ENCODE measurements at places on chromosomes 6 and 20. TPM values are rescaled to one million over a fixed set of nuclear protein-coding genes. Genes with fewer than 3 reads are reported as not detected.

- H3K4me3 ChIP-seq, result no peak overlapping the region
- H3K27me3 ChIP-seq, result no peaks in the 10 kb centered on the region
- no peaks in the 10 kb centered on the region for H3K4me1 ChIP-seq
- no peak overlapping the region for H3K27ac ChIP-seq
- no peak for DNase-seq
Observed at GRCh38 chr6:106486236-106486635, 125.7 kb downstream of the CRYBG1 start.

- H3K4me3 ChIP-seq, result no peak overlapping the region
- H3K4me1 ChIP-seq, result no peaks in the 10 kb centered on the region
- DNase-seq, result no peak
- H3K36me3 ChIP-seq, result no peaks in the 10 kb centered on the region
Observed at GRCh38 chr6:35400901-35401311, 51.2 kb upstream of the FANCE start.

The TAGAP gene
- total RNA-seq, result 6.2 TPM

DNA sequence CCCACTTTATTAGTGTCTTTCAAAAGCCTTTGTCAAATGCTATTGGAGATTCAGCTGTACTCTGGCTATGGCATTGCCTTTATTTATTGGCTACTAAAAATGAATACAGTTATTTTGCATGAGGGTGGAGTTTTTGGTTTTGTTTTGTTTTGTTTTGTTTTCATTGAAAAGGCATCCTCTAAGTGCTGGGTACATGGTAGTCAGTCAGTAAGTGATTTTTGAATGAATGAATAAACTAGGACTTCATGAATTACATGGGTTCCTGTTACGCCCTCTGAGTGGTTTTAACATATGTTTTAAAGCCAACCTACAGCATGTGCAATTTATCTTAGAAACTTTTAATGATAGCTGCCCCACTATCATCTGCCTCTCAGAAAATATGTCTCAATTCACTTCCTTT is 38.9 kb upstream of the ENPP1 start:
- no peak overlapping the region for H3K4me3 ChIP-seq
- H3K36me3 ChIP-seq, result no peaks in the 10 kb centered on the region

- H3K27me3 ChIP-seq, result no peaks in the 10 kb centered on the region
- no peak for DNase-seq
- no peak overlapping the region for H3K27ac ChIP-seq
Observed at GRCh38 chr6:14412026-14412425, 294.5 kb downstream of the CD83 start.

- no peaks in the 10 kb centered on the region for H3K4me1 ChIP-seq
- no peaks in the 10 kb centered on the region for H3K27me3 ChIP-seq
- no peak overlapping the region for H3K27ac ChIP-seq
- H3K4me3 ChIP-seq, result no peak overlapping the region
- H3K36me3 ChIP-seq, result no peaks in the 10 kb centered on the region
- DNase-seq, result no peak
Observed at GRCh38 chr20:60104993-60105803, 147.0 kb downstream of the CDH26 start.

GRCh38 chr6:155079985-155080452 is 84.9 kb downstream of the TIAM2 start:
- no peak overlapping the region for H3K4me3 ChIP-seq
- no peaks in the 10 kb centered on the region for H3K27me3 ChIP-seq
- H3K27ac ChIP-seq, result no peak overlapping the region
- DNase-seq, result no peak
- H3K4me1 ChIP-seq, result peaks cover 11% of the 10 kb centered on the region

- no peaks in the 10 kb centered on the region for H3K36me3 ChIP-seq
- H3K4me1 ChIP-seq, result no peaks in the 10 kb centered on the region
- no peak overlapping the region for H3K4me3 ChIP-seq
- no peak overlapping the region for H3K27ac ChIP-seq
Observed at GRCh38 chr20:60700728-60701127, 551.3 kb upstream of the CDH4 start.

- no peaks in the 10 kb centered on the region for H3K36me3 ChIP-seq
- peaks cover 16% of the 10 kb centered on the region for H3K4me1 ChIP-seq
- H3K4me3 ChIP-seq, result no peak overlapping the region
- H3K27me3 ChIP-seq, result no peaks in the 10 kb centered on the region
- no peak overlapping the region for H3K27ac ChIP-seq
- no peak for DNase-seq
Observed at GRCh38 chr20:34956751-34957472, 1.2 kb downstream of the MYH7B start.

The RPS6KA2 gene
- total RNA-seq, result 59.5 TPM

The SLC17A9 gene
- total RNA-seq, result 18.8 TPM

DNA sequence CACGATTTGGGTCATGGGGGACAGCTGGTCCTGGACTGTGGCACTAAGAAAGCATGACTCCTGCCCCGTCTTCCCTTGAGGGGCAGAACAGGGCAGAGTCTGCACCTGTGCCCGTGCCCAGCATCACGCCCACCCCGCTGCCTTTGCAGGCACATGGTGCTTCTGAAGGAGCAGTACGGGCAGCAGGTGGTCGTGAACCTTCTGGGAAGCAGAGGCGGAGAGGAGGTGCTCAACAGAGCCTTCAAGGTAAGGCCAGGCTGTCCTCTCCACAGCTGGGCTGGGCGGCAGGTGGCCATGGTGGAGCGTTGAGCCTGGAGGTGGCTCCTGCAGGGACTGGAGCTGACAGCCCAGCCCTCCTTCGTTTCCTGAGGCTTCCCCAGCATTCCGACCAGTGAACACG is 77.4 kb downstream of the SYNJ2 start:
- H3K27me3 ChIP-seq, result no peaks in the 10 kb centered on the region
- H3K4me1 ChIP-seq, result peaks cover 46% of the 10 kb centered on the region
- no peak overlapping the region for H3K4me3 ChIP-seq
- no peak for DNase-seq

The SLC17A1 gene
- total RNA-seq, result not detected

The HLA-DRB5 gene
- 3.4 TPM for total RNA-seq

Data from thoracic aorta (tissue), 2 donors.